NCI-H2081 treated with DMSO at 0.1 percent for 48 hours (cell line): ENCODE measurements at places on chromosomes 3 and 15.

DNA sequence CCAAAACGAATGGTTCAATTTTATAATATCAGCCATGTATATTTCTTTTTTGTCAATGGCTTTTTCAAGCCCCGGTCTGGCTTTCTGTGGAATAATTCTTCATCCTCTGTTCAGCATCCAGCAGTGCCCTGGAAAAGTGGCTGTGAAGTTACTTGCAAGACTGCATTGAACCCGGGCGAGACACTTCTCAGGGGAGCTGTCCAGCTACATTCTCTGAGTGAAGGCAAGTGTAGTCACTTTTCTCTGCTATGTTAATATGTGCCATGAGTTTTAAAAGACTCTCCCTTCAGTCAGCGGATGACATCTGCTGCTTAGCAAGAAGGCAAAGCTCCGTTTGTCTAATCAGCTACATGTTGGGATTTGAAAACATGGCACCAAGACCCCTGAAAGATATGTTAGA lies 81.3 kb upstream of the RGMA start:
- DNase-seq = no peak

GRCh38 chr15:39246523-39246922 lies 334.4 kb upstream of the THBS1 start:
- no peak for DNase-seq

GRCh38 chr3:146067048-146067447 lies 93.9 kb downstream of the PLOD2 start:
- no peak for DNase-seq

DNA sequence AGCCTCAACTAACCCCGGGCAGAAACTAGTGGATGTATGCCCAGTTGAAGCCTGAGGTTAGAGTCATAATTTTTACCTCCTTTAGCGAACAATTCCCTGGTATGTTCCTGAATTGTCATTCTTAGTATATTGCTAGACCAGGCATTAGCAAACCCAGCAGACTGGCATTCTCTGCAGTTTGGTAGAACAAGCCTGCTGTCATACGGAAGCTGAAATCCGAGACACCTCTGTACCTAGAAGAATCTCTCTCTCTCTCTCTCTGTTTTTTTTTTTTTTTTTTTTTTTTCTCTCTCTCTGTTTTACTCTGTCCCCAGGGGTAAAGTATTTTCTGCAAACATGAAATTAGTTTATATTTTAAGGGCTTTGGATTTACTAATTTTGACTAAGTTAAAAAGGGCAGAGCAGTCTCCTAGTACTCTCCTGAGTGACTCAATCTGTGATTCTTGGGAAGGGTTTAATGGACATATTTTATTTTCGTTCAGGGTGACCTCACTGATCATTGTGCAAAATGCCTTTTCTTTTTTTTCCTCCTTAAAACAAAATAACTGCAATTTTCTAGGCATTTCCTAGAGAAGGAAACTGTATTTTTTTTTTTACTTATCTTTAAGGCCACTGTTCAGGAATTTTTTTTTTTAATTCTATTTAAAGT lies 133.6 kb upstream of the ICE2 start:
- DNase-seq = no peak

- DNase-seq = no peak
Observed at GRCh38 chr3:109224333-109224732, 87.8 kb downstream of the C3orf85 start.

DNA sequence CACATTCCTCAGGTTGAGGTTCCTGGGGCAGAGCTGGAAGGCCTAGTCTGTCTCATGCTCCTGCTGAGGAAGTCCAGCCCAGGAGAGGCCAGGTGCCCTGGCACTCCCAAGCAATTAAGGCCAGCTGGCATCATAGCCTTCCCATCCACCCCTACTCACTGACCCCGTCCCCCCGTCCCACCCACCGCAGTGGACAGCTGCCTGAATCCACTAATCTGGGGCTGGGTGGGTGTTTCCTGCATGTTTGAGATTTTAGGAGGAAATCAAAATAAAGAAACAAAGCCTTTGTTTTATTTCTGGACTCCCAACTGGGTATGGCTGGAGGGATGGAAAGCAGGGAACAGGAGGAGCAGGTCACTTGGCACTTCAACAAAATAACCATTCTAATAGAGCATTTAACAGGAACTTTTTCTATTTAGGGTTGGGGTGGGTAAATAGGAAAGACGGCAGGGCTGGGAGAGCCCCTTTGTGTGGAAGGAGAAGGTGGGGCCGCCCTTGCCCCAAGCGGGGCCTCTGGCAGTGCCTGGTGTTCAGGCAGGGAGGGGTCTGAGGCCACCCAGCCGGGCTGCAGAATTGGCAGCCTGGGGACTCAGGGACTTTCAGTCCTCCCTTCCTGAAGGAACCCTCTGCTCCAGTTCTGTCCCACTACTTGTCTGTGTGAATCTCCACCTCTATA lies 8.5 kb downstream of the MRAS start:
- DNase-seq = no peak

DNA sequence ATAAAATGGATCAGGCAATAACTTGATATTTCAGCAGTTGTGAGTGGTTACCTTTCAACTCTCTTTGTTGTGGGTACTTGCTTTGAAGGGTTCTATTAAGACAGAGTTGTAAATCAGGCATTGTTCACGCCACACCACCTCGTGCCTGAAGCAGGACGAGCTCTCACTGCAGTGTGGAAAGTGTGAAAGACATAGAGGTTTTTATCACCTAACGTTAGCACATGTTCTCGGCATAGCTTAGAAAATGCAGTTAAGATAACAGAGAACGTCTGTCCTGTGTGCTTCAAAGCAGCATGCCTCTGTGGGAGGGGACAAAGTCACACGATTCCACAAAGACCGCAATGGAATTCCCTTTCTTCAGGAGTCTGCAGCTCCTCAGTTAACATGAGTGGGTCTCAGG lies 7.8 kb downstream of the ADAMTS17 start:
- no peak for DNase-seq

- DNase-seq = no peak
Observed at GRCh38 chr3:42823351-42823750, 14.1 kb downstream of the ACKR2 start.

DNA sequence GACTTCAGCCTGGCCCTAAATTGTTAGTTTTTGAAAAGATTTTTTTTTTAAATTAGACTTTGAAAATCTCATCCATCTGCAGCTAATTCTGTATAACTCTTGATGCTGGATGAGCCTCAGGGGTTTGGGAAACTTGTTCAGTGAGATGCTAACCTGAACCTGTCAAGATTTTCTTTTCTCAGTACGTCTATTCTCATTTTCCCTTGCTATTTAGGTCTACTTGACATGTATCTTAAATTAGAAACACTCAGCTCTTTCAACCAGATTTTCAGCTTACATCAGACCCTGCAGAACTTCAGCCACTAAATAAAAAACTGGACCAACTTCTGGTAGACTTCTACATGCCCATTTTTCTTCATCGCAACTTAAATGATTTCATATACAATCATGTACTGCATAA lies 61.4 kb downstream of the MFSD1 start:
- DNase-seq = no peak

DNA sequence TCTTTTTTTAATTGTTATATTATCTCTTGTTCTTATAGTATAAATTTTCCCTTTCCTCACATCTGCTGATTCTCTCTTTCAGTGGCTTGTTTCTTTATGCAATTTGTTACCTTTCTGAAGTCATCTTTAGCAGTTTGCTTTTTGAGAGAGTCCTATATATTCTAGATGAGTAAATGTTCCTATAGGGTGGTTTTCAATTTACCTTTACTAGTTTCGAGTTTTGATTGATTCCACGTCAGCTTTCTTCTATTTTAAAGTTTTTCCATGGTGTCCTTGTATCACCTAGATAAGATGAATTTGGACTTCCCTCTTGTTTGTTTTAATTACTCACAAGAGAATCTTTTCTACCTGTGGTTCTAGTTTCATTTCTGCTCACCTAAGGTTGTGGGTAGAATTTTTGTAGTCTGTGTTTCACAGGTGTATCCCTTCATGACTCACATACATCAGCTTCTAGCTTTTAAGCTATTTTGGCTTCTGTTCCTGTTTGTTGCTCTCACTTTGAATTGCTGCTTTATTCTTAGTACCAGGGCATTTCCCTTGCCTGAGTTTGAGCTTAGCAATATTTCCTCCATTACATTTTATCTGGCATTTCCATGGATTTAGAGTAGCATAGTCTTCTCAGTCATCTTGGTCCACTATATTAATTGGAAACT lies 6.4 kb downstream of the TEX9 start:
- no peak for DNase-seq

- no peak for DNase-seq
Observed at GRCh38 chr15:100314809-100315400, 26.9 kb downstream of the ADAMTS17 start.

- DNase-seq = no peak
Observed at GRCh38 chr3:98326945-98327344, 26.7 kb upstream of the OR5K4 start.

GRCh38 chr15:100078511-100079220 lies 263.1 kb downstream of the ADAMTS17 start:
- DNase-seq = no peak

DNA sequence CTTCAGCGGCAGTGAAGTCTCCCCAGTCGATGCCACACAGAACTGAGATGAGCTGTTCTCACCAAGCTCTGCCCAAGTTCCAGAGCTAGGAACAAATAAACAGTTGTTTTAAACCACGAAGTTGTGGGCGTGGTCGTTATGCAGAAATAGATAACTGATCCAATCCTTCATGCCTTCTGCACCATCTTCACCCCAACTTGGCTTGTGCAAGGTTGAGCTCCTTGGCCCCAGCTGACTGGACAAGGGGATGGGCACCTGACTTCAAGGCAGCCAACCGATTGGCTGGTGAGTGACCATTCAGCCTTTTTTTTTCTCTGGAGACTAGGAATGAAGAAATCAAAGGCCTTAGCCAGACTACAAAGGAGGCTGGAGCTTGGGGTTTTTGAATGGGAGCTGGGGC lies 23.9 kb downstream of the LINGO1 start:
- no peak for DNase-seq

DNA sequence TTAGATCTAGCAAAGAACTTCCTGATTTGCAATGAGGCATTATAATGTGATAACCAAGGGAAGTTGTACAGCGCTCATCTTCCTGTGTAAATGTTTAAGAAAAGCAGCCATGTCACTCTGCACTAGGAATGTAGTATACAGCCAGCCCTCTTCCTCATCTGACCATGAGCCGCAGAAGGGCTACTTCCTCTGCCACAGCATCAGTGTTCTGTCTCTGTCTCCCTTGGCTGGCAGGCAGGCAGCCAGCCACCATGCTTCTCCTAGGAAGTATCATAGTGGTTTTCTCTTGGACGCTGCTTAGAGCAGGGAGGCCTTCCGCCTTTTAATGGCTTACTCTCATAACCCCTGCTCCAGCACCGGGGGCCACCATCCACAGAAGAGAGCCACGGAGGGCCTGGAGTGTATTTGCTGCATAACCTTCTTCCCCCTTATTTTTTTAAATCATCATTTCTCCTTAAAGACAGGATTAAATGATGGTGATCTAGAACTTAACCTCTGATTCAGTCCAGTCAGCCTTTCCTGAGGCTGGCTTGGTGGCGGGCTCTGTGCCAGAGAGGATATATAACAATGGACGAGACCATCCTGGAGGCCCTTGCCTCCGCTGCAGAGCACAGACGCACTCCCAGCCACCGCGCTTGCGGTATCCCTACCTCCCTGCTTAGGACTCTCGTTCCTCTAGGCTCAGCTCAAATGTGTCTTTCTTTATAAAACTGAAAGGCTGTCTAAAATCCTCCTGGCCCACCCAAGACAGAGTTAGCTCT lies 57.3 kb upstream of the PLXNA1 start:
- no peak for DNase-seq

DNA sequence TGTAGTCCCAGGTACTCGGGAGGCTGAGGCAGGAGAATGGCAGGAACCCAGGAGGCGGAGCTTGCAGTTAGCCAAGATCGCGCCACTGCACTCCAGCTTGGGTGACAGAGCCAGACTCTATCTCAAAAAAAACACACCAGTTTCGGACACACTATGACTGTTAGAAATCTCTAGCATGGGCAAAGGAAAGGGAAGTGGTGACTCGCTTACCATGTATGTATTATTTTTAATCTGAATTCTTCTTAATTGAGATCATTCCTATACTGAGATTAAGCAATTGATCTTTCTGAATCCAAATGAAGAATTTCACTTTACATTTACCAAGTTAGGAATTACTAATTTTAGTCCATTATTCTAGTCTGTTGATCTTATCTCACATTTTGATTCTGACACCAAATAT lies 459.2 kb upstream of the ALCAM start:
- DNase-seq = no peak

DNA sequence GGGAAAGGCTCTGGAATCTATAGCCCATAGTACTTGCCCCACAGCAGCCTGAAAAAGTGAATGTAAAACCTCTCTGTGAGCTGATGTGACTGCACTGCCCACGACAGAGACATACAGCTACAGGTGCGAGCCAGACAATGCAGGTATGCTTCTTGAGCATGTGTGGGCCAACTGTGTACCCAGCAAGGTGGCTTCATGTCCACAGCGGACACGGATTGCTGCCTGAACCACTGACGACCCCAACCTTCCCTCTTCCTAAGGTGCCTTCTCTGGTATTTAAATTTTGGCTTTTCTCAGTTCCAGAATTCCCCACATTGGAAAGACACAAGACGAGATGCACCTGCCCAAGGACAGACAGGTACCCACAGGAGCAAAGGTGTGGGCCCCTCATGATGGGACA lies 65.8 kb downstream of the SCN5A start:
- DNase-seq = no peak

DNA sequence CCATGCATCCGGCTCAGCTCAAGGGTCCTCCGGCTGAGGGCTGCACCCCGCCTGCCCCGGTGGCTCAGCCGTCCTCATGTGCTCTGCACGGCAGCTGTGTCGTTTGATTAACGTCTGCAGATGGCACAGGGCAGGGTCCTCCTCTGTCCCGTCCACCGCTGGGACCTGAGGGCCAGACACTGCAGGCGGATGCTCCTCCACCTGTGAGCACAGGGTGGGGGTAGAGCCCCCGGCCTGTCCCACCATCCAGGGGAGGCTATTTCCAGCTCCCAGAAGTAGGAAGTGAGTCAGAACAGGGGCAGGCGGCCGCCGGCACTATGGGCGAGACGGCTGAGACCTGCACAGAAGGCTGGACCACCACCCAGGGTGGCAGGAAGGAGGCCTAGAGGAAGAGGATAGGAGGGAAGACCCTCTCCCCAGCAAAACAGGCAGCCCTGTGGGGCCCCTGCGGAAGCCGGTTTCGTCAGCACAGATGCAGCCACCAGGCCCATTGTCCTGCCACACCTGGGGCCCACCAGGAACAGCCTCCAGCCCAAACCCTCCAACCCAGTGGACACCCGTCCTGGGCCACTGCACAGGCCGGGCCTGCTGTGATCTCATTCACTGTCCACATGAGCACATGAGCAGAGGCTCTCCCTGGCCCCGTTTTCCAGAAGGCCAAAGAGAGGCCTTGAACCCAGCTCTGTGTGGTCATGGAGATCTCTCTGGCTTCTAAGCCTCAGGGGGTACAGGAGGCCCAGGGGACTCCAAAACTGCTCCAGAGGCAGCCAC lies 12.6 kb upstream of the PLXND1 start:
- DNase-seq = no peak
